ENCODE measurements at places on chromosomes 3 and 15. TPM values are rescaled to one million over a fixed set of nuclear protein-coding genes. Genes with fewer than 3 reads are reported as not detected.

Gene SPTBN5
- total RNA-seq: 10.5 TPM

Gene GOLGA8Q
- 0.18 TPM for total RNA-seq

Gene ASB14
- total RNA-seq: not detected

Gene PRSS50
- total RNA-seq: not detected

Gene KLHL6
- total RNA-seq: 5.9 TPM

Gene GP9
- total RNA-seq: not detected
